ENCODE measurements at places on chromosomes 1 and 21.

DNA sequence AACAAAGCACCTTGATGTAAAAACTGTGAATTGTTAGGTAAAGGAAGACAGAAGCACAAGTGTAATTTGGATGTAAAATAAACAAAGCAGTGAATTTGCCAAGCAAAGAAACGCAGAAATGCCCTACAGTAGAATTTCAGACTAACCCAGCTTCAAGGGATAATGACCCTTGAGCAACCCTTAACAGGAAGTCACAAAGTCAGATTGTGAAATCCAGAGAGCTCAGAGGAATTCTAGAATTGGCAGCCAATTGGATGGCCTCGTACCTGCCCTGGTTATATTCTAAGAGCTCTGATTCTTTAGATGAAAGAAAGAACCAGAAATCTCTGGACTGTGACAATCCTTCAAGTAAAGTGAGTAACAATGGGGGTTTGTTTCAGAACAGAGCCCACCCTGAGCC lies 152.7 kb upstream of the CHRM3 start:
- no peak for DNase-seq

GRCh38 chr21:37939251-37939650 lies 23.0 kb upstream of the KCNJ6 start:
- DNase-seq: no peak

DNA sequence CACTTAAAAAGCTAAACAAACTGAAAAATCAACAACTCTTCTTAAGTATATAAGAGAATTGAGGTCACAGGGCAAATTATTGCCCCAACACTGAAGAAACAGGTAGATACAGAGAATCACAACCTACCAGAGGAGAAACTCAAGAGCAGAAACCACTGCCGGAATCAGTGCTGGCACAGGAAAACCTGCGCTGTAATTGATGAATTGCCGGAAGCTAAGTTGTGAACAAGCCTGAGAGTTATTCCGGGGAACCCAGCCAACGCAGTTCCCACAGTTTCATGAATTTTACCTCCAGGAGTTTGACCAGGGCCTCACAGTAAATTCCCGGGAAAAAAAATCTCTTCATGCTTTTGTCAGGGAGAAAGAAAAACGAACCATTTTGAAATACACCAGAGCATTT lies 657.1 kb upstream of the BRINP3 start:
- no peak for DNase-seq

DNA sequence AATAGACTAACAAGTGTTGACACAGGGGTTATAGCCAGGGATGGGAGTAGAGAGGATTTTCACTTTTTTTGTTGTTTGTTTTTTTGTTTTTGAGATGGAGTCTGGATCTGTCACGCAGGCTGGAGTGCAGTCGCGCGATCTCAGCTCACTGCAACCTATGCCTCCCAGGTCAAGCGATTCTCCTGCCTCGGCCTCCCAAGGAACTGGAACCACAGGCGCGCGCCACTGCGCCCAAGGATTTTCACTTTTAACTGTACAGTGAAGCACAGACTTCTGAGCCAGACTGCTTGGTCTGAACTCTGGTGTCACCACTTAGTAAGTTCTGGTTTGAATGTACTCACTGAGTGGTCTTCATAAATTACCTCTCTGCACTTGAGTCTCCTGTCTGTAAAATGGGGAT lies 40.2 kb upstream of the WASF2 start:
- DNase-seq: no peak

DNA sequence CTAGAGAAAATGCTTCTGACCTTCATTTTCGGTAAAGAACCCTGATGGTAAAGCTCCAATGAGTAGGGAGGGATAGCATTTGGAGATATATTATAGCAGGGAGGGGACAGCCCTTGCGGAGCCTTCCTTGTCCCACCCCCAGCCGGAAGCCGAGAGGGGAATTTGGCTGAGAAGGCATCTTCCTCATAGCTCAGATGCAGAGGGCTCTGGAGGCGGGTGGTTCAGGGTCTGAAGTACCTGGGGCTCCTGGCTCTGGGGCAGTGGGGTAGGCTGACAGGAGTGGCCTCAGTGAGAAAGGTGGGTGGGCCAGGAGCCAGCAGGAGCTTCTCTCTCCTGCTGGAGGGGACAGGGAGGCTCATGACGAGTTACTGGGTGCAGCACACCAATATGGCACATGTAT lies 88.0 kb upstream of the IFFO2 start:
- DNase-seq: no peak

DNA sequence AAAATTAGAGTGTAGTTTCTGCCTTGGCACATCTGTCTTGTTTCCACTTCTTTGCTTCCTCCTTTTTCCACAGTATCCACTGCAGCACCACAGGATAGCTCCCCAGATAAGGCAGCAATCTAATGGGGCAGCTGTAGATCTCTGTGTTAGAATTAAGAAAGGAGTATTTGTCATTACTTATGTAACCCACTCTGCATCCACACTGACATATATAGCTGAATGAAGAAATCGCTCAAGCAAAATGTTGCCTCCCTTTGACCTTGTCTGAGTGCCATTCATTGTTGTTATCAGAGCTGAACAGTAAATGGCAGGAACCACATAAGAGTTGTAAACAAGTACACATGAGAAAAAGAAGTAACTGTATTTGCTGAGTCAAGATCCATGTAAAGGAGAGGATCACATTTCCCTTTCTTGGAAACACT lies 45.9 kb upstream of the DPH5 start:
- no peak for DNase-seq

GRCh38 chr1:35962952-35963351 lies 32.0 kb downstream of the AGO3 start:
- DNase-seq: no peak

DNA sequence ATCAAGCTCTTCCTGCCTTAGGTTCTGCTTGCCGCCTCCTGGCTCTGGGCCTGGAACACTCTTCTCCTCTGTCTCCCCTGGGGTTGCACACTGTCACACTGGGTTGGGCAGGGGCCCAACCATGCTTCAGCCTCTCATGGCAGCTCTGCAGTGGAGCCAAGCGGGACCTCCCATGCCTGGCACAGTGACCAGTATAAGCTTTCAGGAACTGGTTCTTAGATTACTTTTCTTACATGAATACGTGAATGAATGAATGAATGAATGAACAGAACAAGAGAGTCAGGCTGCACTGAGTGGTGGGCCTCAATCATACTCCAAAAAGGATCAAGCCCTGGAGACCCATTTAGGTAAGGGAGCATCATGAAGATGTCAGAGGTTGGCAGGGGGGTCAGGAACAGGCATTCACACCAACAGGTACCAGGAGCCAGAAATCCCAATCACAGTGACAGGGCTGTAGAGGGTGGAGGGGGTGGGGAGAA lies 30.8 kb upstream of the TMEM125 start:
- DNase-seq: no peak

GRCh38 chr1:207750631-207751305 lies 1.1 kb upstream of the CD46 start:
- no peak for DNase-seq

DNA sequence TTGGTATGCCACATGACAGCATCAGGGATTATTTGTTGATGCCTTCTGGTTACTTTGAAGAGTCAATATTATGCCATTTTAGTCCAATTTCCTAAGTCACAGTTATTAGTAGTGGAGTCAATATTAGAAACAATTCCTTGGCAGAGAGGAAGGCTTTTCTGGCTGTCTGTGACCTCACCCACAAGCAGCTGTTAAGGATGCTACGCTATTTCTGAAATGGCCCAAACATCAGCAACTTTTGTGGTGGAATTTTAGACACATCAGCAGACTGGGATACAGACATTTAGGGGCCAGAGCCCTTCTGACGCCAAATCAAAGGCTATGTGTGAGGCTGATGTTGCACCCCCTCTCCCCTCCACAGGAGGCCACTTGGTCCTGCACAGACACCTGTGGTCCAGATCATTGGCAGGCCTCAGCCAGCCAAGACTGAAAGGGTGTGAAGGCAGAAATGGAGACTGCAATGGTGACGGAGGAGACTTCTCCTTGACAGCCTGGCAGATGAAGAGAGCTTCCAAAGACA lies 9.2 kb upstream of the RXRG start:
- no peak for DNase-seq

DNA sequence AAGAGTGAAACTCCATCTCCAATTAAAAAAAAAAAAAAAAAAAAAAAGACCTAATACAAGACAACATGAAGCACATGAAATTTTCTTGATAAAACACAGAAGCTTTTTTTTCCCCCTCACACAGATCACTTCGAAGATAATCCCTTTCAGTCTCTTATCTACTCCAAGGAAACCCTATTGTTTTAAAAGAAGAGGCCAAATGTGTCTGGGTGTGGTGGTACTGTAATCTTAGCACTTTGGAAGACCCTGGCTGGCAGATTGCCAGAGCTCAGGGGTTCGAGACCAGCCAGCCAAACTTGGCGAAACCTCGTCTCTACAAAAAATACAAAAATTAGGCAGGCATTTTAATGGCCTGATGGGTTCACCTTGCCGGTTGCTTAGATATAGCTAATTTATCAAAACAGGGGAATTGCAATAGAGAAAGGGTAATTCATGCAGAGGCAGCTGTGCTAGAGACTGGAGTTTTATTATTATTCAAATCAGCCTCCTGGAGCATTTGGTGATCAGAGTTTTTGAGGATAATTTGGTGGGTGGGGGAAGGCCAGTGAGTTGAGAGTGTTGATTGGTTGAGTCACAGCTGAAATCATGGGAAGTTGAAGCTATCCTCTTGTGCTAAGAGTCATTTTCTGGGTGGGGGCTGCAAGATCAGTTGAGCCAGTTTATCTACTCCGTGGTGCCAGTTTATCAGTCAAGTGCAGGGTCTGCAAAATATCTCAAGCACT lies 62.5 kb downstream of the SLC16A1 start:
- DNase-seq: no peak

- DNase-seq: no peak
Measured at GRCh38 chr1:174815474-174815908, 184.3 kb upstream of the CACYBP start.

- DNase-seq: no peak
Measured at GRCh38 chr1:20432341-20432740, 53.7 kb downstream of the CAMK2N1 start.

- DNase-seq: no peak
Measured at GRCh38 chr1:23793861-23794731, 3.2 kb downstream of the LYPLA2 start.

Data from stimulated activated CD8-positive, alpha-beta memory T cell treated with anti-CD3 and anti-CD28 coated beads, Interleukin-4, amount 100 ng/mL, for 4 hours (primary cell).